ENCODE measurements at places on chromosomes 13 and 19.

DNA sequence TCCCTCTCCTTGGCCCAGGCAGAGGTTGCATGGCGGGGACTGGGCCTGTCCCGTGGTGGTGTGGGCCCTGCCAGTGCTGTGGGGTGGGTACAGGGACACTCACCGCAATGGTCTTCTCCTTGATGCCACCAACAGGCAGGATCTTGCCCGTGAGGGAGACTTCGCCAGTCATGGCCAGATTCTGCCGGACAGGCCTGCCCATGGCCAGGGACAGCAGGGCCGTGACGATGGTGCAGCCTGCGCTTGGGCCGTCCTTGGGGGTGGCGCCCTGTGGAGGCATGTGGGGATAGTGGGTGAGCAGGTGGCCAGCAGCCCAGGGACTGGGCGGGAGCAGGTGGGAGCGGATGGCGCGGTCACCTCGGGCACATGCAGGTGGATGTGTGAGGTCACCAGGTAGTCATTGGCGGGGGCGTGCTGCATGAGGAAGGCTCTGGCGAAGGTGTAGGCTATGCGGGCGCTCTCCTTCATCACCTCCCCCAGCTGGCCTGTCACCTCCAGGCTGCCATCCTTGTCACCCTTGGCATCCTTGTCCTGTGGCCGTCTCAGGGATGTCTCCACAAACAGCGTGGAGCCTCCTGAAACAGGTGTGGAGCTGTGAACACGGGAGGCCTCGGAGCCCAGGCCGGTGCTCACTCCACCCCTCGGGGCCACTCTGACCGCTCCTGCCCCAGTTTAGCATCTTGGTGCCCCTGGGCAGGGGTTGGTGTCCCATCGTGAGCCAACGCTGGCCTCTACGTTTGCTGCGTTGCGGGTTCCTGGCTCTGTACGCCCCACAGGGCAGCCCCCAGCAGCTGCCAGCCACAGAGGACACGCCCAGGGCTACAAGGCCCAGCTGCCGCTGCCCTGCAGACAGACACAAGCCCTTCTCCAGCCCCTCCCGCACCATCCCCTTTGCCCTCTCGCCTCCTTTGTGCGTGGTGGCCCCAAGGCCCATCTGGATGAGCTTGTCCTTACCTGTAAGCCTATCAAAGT, 3.4 kb downstream of the RPL36 start:
- DNase-seq: no peak

- no peak for DNase-seq
These were observed 186.1 kb downstream of the PCCA start for GRCh38 chr13:100274942-100275506.

GRCh38 chr13:91291078-91291477, 56.4 kb upstream of the MIR17HG start:
- peak; percentile 12 for DNase-seq

DNA sequence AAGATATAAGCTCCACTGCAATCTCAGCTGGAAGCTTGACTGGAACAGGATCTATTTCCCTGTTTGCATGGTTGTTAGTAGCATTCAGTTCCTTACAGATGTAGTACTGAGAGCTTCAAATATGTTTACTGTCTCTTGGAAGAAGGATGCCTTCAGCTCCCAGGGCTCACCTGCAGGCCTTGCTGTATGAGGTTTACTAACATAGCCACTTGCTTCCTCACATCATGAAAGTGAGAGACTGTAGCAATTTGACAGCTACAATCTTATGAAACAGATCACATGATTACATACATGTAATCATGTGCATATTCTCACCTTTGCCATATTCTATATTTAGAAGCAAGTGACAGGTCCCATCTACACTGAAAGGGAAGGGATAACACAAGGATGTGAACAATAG, 458.1 kb upstream of the PCDH20 start:
- DNase-seq: no peak

GRCh38 chr13:77883328-77883727, 35.3 kb downstream of the EDNRB start:
- no peak for DNase-seq

GRCh38 chr13:26459276-26460131, 98.0 kb upstream of the WASF3 start:
- DNase-seq: no peak

GRCh38 chr13:27409013-27409412, 15.4 kb upstream of the GTF3A start:
- no peak for DNase-seq

GRCh38 chr19:48750771-48751504, 1.5 kb downstream of the FUT1 start:
- DNase-seq: no peak

DNA sequence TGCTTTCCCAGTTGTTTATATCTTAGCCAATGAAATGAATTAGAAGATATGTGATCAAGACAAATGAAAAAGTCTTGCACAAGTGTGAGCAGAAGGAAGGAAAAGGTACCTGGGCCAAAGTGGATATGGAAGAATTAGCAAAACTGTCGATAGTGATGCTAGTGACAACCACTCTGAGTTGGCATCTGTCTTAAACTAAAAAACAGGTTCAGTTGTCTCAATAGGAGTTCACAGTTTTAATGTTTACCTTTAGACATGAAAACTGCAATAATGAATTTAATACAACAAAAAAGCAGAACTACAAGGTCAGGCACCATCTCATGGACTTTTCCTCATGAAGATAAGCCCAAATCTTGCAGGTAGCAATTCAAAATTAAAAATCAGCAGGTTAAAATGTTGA, 688.5 kb downstream of the EFNB2 start:
- no peak for DNase-seq

GRCh38 chr19:11942843-11943108, 17.9 kb downstream of the ZNF700 start:
- DNase-seq: no peak

GRCh38 chr19:2315818-2316353, 7.9 kb upstream of the LINGO3 start:
- DNase-seq: peak; percentile 78

All from pons (tissue), 1 donor.